Aortic smooth muscle cell (primary cell): ENCODE measurements at places on chromosomes 12 and 14. TPM values are rescaled to one million over a fixed set of nuclear protein-coding genes. Genes with fewer than 3 reads are reported as not detected.

The ZNF891 gene
- 0.79 and 0.87 TPM in 2 replicates for total RNA-seq

The PDE3A gene
- total RNA-seq = 93.3 and 102 TPM in 2 replicates

The RHOJ gene
- total RNA-seq = 19.0 and 24.2 TPM in 2 replicates

The MYF5 gene
- total RNA-seq = not detected in 2 replicates

The DMAC2L gene
- total RNA-seq = 3.7 and 6.1 TPM in 2 replicates

The FAIM2 gene
- 0.81 and 2.0 TPM in 2 replicates for total RNA-seq

The POLE2 gene
- total RNA-seq = 7.7 and 10.3 TPM in 2 replicates

The KRT7 gene
- 0.66 and 2.2 TPM in 2 replicates for total RNA-seq

The LRRC10 gene
- total RNA-seq = not detected in 2 replicates

The GON7 gene
- total RNA-seq = 18.0 and 20.3 TPM in 2 replicates
